Fibroblast of villous mesenchyme (primary cell): ENCODE measurements at places on chromosomes 4 and X.

DNA sequence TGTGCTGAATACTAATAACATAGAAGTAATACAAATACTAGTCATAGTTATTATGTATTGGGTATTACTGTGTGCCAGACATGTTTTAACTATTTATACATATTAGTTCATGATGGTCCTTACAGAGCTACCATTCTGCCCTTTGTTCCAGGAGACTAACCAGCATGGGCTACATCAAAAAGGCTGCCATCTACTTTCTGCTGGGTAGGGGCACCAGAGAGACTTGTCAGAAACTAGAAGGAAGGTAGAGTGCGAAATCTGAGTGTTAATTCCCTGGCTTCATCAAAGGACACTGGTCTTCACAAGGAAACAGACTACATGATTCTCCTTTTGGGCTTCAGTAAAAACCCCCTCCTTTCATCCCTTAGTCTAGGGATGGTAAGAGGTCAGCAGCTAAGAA lies 347.8 kb downstream of the GBA3 start:
- no peak for DNase-seq

GRCh38 chr4:158827543-158827981 lies 58.7 kb downstream of the FNIP2 start:
- no peak for DNase-seq

- no peak for DNase-seq
These were observed 68.2 kb downstream of the CRLF2 start for GRCh38 chrX:1144293-1144692.

DNA sequence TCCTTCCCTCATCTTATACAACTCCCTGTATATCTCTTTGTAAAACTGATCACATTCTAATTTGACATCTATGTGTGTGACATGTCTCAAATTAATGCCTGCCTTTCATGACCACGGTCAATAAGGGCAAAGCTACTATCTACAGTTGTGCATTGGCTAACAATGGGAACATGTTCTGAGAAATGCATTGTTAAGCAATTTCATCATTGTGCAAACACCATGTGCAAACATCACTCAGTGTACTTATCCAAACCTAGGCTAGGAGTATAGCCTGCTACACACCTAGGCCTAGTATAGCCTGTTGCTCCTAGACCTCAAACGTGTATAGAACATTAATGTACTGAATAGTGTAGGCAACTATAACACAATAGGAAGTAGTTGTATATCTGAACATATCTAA lies 95.0 kb downstream of the BANK1 start:
- no peak for DNase-seq

DNA sequence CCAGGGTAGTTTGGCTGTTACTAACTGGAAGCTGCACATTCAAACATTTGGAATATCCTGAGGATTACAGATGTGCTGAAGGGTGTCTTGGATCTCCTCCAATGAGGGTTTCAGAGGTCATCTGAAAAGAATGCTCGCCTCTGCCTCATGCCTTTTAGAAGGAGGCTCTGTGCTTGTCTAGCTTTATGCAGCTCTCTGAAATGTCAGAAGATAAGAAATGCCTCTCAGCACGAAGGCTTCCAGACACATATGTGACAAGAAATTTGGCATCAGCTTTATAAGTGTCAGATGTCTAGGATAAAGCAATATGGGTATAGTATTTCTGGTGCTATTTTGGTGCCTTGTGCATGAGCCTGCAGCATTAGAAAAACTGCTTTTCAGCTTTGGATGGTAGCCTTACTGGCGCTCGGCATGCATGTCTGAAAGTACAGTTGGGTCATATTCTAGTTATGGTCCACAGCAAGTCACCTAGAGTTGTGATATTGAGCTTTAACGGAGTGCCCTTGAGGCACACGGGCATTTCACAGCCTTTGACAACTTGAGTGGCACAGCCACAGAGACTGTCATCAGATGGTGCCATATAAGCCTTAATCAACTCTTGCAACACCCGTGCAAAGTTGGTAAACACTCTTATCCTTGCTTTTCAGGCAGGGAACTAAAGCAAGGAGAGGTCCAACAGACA lies 70.8 kb upstream of the PGRMC2 start:
- DNase-seq, result peak; percentile 89
